ENCODE measurements at places on chromosomes 7 and 10.
A peak's percentile ranks its signal among the peaks of the same experiment; 100 is the strongest.

GRCh38 chr10:97542169-97543024 lies 30.2 kb upstream of the ANKRD2 start:
- DNase-seq = peak; percentile 95

DNA sequence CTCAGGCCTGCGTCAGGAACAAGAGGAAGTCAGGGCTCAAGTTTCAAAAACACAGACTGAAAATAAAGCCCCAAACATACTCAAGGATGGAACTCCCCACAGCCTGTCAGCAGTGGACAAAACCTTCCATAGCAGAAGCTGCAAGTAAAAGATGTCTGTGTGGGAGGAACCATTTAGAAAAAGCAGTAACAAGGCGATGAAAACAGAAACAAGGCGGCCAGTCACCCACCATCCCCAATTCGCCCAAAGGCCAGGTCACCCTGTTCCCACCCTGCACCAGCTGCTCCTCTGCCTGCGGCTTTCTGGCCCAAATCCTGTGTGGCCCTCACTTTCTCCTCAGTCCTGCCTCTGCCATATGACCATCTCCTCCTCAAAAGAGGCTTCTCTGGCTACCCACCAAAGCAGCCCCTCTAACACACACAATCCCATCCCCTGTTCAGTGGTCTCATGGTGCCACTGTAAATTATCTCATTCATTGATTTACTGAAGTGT lies 27.8 kb downstream of the KCNMA1 start:
- peak; percentile 25 for DNase-seq

- no peak for DNase-seq
Observed at GRCh38 chr7:157195868-157196267, 57.1 kb downstream of the UBE3C start.

DNA sequence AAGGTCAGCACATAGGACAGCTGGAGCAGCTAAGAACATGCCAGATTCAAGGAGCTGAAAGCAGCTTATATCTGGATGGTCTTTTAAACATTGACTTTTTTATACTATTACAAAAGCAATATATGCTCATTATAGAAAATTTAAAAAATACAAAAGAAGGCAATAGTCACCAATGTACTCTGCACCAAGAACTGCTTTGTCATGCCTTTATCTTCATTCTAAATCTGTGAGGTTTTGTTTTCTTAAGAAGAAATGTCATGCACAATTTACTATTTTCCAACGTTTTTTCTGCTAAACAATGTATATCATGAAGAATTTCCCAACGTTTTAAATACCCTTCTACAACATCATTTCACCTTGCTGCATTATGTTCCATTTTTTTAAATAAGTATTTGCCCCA lies 2.8 kb downstream of the LIPM start:
- no peak for DNase-seq

GRCh38 chr7:44052771-44053365 lies 8.4 kb downstream of the DBNL start:
- DNase-seq = no peak

- DNase-seq = peak; percentile 28
Observed at GRCh38 chr10:6301488-6302075, 98.8 kb downstream of the PFKFB3 start.

GRCh38 chr7:28176174-28176573 lies 4.4 kb downstream of the JAZF1 start:
- DNase-seq = no peak

DNA sequence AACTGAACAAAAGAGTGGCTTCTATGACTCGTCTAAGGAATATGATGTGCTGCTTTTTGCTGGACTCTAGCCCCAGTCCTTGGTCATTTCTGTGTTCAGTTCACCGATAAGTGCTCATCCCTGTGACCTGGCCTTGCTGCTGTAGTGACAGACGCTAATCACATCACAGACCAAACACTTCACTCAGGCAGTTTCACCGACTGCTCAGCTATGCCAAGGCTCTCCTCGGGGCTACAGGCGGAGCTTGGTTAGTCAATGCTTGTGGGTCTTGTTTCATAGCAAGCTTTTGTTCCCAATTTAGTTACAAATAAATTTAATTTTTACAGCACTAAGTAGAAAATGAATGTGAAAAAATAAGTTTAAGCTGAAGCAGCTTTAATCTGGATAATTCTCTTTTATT lies 190.8 kb upstream of the PRKCQ start:
- no peak for DNase-seq

GRCh38 chr10:95440756-95441546 lies 120.2 kb downstream of the SORBS1 start:
- no peak for DNase-seq

GRCh38 chr10:131852176-131852822 lies 48.5 kb upstream of the PPP2R2D start:
- no peak for DNase-seq

GRCh38 chr7:28835800-28836199 lies 122.3 kb downstream of the TRIL start:
- DNase-seq = no peak

DNA sequence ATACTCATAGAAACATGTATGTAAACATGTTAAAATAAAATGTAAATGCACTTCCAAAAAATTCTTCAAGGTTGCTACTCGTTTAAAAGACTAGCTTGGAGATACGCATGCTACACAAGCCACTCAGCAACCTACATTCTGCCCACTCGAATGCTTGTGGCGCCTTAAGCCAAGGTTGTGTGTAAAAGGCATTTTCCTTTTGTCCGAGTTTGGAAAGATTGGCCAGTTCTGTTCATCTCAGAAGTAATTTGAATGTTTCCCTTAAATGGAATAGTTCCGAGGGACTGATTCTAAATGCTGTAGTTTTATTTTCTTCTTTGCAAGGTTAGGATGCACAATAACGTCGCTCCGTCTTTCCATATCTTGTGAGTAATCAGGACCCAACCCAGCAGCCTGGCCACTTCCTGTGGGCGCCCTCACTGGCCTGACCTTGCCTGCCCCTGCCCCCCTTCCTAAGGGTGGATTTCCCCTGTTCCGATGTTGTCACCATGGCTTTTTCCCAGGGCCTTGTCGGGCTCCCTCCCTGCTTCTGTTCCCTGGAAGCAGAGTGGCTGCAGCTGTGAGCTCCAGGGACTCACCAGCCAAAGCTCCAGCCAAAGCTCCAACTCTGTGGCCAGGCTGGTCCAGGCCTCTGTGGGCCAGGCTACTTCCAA lies 70.6 kb downstream of the PTPRE start:
- peak; percentile 17 for DNase-seq

DNA sequence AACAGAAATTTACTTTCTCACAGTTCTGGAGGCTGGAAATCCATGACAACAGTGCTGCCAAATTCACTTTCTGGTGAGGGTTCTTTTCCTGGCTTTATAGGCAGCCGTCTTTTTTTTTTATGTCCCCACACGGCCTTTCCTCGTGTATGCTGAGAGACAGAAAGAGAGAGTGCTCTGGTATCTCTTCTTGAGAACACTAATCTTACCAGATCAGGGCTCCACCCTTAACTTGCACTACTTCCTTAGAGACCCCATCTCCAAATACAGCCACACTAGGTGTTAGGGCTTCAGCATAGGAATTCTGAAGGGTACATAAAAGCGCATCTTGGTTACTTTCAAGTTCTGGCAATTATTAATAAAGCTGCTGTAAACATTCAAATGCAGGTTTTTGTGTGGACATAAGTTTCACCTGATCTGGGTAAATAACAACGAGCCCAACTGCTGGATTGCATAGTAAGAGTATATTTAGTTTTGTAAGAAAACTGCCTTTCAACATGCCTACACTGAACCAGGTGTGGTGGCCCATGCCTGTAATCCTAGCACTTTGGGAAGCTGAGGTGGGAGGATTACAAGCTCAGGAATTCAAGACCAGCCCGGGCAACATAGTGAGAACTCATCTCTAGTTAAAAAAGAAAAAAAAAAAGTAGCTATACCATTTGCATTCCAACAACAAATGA lies 8.2 kb upstream of the C1GALT1 start:
- DNase-seq = no peak

GRCh38 chr10:123766012-123766411 lies 99.9 kb downstream of the GPR26 start:
- DNase-seq = no peak

GRCh38 chr7:31476073-31476745 lies 37.7 kb upstream of the ITPRID1 start:
- DNase-seq = no peak

GRCh38 chr10:18005781-18006456 lies 54.2 kb downstream of the SLC39A12 start:
- peak; percentile 57 for DNase-seq

GRCh38 chr7:80883154-80884025 lies 35.5 kb downstream of the SEMA3C start:
- peak; percentile 99 for DNase-seq

DNA sequence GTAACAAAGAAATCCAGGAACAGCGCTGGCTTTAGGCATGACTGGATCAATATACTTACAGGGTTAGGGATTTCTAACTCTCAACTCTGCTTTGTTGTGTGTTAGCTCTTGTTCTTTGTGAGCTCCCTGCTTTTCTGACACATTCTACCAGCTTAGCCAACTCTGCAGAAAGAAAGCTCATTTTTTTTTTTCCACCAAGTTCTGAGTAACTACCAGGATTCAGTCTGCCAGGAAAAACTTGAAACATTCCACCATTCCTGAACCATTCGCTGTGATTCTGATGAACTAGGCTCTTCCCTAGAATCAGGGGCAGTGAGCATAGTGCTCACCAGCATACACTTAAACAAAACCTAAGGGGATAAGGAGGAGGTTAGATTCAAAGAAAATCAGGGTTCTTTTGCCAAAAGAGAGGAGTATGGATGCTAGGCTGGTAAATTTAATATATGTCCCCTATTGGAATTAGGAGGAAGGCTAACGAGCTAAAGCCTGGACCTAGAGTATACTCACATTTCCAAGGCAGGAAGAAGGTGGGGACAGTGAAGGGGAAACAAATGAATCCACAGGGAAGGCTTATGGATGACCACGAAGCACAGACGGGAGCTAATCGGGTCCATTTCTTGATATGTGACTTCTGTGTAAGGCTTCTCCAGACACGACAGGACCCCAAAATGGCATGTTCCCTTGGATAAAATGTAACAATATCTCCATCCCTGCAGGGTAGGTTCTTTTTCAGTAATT lies 183.4 kb downstream of the PRKG1 start:
- DNase-seq = peak; percentile 47

DNA sequence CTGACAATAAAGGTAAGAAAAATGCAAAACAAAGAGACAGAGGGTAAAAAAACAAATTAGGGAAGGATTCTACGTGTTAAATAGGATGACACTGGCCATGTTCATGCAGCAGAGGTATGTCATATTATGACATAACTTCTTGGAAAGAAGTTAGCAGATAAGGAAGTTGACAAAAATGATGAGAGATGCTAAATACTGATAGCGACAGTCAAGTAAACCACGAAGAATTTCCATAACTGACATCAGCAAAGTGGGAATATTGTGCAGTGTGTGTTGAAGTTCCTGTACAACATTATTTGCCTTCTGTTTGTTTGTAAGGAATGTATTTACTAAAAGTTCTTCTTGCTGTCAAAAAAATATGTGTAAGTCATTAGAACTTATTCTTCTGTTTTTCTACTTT lies 29.5 kb downstream of the MDH2 start:
- DNase-seq = peak; percentile 38
